ENCODE measurements at places on chromosomes 5 and 9.

GRCh38 chr9:121557581-121558447, 58.2 kb upstream of the GGTA1 start:
- no peak for DNase-seq

DNA sequence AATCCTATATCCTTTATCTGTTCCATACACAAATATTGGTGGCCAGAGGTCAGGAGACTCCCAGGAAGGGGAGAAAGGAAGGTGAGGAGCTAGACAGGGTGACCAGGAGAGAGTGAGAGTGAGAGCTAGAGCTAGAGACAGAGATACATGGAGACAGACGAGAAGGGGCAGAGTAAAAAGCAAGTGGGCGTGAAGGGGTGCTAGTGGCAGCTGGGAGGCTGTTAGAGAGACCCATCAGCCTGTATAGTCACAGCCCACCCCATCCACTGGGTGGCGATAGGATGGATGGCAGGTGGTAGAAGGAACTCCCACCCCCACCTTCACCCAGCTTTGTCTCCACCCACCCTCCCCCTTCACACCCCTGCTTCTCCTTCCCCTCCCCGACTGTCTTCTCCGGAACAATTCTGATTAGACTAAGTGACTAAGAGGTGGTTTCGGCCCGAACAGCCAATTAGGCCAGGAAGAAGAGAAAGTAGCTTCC, 32.8 kb downstream of the PCDH1 start:
- DNase-seq, result no peak

- DNase-seq, result no peak
Measured at GRCh38 chr9:74172874-74173273, 324.3 kb upstream of the RORB start.

- DNase-seq, result no peak
Measured at GRCh38 chr5:34474573-34475021, 181.5 kb upstream of the RAI14 start.

GRCh38 chr9:109599711-109600110, 101.6 kb upstream of the PTPN3 start:
- DNase-seq, result no peak

DNA sequence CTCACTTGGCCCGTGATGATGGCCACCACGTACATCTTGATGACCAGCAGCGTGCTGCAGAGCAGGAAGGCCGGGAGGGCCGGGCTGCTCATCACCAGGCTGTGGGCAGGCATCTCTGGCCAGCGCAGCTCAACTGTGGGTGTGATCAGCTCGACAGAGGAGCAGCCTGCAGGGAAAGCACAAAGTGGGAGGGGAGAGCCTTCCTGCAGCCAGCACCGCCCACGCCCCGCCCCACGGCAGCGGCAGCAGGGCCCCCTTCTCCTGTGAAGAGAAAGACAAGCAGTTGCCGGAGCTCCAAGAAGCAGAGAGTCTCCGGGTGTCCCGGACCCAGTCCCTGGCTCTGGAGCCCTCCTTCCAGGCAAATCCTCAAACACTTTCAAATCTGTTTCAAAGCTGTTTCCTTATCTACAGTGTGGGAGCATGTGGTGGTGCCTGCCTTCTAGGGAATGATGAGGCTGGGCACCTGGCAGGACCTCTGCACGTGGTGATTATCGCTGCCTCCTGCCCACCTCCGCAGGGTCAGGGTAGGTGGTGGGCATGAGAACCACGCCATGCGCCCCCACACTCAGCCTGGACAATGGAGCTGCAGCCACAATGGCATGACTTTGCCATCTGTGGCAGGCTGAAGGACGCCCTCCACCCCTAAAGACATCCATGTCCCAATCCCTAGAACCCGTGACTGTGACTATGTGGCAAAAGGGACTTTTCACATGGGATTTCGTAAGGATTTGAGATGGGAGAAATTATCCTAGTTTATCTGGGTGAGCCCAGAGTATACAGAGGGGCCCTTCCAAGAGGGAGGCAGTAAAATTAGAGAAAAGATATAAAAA, at the start of gene PTGES:
TSS of gene PTGES (minus strand) at position 143 of the 830 bp plus-strand sequence. CDS start at position 113, 30 bp downstream.
- no peak for DNase-seq

GRCh38 chr5:75469017-75469416, 42.4 kb downstream of the CERT1 start:
- no peak for DNase-seq

- DNase-seq, result no peak
Measured at GRCh38 chr5:174608631-174609097, 115.7 kb upstream of the MSX2 start.

GRCh38 chr5:101067429-101067828, 164.3 kb upstream of the ST8SIA4 start:
- no peak for DNase-seq

DNA sequence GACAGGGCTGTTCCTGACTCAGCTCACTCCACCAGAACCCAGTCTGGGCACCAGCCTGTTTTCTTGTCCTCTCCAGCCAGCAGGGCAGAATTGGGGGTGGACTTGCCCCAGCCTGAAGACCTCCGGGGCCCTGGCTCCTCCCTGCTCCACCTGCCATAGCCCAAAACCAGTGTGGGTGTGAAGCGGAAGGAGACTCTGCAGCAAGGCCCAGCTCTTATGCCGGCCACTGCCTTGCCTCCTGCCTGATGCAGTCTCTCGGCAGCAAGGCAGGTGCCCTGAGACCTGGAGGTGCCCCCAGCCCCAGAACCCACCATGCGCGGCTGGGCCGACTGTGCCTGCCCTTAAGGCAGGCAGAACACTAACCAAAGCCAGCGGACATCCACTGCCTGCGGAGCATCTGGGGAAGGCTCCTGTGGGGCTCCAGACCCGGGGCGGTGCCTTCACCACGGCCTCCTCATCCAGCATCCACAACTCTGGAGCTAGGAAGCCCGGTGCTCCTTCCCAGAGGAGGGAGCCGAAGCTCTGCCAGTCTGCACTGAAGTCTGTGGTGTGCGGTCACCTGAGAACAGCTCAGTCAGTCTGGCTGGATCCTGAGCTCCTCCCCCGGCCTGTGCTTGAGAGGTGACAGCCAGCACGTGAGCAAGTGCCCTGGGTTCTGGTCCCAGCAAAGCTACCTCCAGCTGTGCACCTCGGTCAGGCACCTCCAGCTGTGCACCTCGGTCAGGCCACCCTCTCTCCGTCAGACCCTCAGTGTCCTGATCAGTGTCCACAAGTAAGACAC, 116.7 kb downstream of the ADAMTS2 start:
- DNase-seq, result no peak

DNA sequence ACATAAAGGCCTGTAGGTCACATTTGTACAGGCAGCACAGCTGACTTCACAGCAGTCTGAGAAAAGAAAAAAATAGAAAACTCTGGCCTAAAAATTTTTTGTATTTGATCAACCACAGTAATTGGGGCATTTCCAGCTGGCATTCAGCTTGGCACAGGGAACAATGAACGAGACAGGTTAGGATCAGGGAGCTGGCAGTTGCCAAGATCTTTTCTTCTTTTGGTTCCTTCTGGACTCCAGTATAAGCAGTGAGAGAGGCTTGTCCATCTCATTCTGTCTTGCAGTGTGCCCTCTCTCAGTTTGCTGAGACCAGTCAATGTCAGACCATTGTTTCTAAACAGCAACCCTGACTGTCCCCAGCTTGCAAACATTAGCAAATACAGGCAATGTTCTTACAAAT, 601.1 kb downstream of the TLR4 start:
- no peak for DNase-seq

GRCh38 chr5:93997562-93997961, 256.2 kb upstream of the POU5F2 start:
- no peak for DNase-seq

GRCh38 chr5:157172403-157172802, 6.3 kb upstream of the GARIN3 start:
- DNase-seq, result peak; percentile 36

GRCh38 chr9:136970361-136970760, 6.9 kb upstream of the PTGDS start:
- DNase-seq, result no peak

- no peak for DNase-seq
Measured at GRCh38 chr9:116737152-116737546, 50.0 kb downstream of the TRIM32 start.

- DNase-seq, result peak; percentile 30
Measured at GRCh38 chr5:96657068-96657467, 5.1 kb upstream of the CAST start.
